Posterior cingulate gyrus (tissue), 11 donors: ENCODE measurements at places on chromosomes 3 and 15.

GRCh38 chr3:44685128-44685800, 27.2 kb upstream of the ZNF502 start:
- DNase-seq, result peak; percentile 81

- no peak for DNase-seq
Observed at GRCh38 chr3:189188466-189188865, 16.7 kb downstream of the TPRG1 start.

DNA sequence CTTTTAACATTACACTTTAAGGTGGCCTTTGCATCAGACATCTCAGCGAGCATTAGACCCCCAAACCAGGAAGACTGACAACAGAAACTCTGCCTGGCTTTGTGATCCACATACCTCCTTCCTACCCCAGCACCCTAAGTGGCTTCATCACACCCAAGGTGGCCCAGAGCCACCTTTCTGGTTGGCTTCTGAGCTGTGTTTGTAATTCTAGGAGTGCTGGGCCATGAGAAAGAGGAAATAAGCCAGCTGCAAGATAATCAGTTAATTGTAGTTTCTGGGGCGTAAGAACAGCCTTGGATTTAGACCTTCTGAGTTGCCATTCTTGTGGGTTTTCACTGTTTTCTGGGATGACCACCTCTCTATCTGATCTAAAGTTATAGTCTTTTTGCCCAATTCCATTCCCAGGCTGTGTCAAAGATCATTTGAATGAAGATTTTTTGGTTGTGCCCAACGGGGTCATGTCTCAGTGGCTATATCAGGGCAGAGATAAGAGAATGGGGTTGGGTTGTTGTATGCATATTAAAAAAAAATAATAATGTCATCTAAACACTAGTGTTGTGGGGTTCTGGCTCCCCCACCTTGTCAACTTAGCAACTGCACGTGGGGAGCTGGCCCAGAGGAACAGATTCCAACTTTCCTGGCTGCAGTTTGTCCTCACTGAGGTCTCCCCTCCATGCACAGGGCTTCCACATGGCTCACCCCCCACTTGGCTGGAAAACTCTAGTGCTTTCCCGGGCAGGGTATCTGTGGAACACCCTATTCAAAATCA, 234.8 kb upstream of the WNT5A start:
- DNase-seq, result no peak

- no peak for DNase-seq
Observed at GRCh38 chr15:39538936-39539335, 41.9 kb upstream of the THBS1 start.
